ENCODE measurements at places on chromosomes 1 and 21.
A peak's percentile ranks its signal among the peaks of the same experiment; 100 is the strongest.

GRCh38 chr1:180862305-180862704 lies 50.4 kb upstream of the KIAA1614 start:
- no peak for DNase-seq

- no peak for DNase-seq
Measured at GRCh38 chr1:215345766-215346165, 221.3 kb upstream of the KCTD3 start.

- peak; percentile 16 for DNase-seq
Measured at GRCh38 chr1:210754878-210755665, 378.9 kb downstream of the KCNH1 start.

- no peak for DNase-seq
Measured at GRCh38 chr1:226883630-226884029, 13.2 kb downstream of the PSEN2 start.

GRCh38 chr1:75742047-75742625 lies 17.6 kb downstream of the ACADM start:
- no peak for DNase-seq

DNA sequence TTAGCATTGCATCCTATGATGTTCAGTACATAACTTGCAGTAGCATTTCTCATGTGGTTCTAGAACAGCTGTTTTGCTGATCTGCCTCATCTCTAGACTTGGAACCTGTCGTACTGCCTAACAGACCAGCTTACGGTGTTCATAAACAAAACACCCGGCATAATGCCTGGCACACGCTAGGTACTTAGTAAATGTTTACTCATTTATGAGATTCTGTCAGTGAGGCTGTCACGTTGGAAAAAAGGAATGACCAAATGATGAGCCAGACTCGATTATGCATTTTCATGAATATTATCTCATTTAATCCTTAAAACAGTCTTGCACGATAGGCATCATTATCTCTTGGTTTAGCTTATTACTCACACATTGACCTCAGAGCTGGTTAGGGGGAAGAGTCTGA lies 46.4 kb downstream of the CACHD1 start:
- DNase-seq = no peak

- DNase-seq = no peak
Measured at GRCh38 chr1:177309880-177310279, 139.1 kb downstream of the BRINP2 start.

DNA sequence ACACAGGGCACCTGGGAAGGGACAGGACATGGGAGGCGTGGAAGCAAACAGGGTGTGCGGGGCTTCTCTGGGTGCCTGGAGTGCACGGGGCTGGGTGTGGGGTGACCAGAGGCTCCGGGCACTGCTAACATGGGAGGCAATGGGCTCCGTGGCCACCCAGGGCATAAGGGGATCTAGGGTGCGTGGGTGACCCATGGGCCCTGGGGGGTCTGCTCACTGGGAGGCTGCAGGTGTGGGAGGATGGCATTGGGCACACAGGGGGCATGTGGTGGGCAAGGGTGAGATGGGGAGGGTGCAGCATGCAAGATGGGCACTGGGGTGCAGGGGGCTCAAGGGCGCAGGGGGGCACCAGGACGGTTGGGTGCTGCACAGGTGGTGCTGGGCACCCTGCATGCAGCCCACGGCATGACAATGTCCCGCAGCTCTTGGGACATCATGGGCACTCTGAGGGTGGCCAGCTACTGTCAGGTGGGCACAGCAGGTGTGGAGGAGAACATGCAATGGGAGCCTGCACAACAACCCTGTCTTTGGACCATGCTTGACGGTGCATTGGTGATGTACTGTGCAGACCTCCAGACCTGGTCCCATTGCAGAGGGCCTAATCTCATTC lies 15.1 kb downstream of the TRIM11 start:
- no peak for DNase-seq

GRCh38 chr1:31705080-31705866 lies 1.5 kb upstream of the COL16A1 start:
- no peak for DNase-seq

GRCh38 chr1:196462086-196462485 lies 146.2 kb downstream of the KCNT2 start:
- DNase-seq = no peak

DNA sequence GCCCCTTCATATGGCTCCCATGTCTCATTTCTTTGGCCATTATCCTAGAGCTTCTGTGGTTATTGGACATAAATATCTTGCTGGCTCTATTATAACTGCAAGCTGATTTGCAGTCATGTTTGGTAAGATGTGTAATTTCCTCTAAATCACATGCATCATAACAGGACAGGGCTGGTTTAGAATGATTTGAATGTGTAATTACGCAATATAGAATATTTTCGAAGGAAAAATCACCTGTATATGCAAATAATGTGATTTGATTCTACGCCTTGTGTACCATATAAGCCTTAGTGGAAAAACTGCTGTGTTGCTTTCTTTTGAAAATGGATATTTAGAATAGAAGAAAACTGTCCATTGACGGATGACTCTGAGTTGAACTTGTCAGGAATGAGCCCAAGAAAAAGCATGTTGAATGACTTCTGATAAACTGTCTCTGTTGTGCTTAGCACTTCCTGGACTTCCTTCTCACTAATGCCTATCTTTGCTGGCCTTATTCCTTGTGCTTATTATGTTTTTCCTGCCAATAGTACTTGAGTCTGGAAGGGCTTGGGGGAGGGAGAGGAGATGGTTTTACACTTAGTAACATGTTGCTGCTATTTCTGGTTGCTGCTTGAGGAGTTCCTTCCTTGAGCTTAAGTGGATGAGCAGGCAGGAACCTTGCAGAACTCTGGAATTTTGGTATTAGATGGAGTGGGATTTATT lies 6.5 kb downstream of the CACHD1 start:
- no peak for DNase-seq

DNA sequence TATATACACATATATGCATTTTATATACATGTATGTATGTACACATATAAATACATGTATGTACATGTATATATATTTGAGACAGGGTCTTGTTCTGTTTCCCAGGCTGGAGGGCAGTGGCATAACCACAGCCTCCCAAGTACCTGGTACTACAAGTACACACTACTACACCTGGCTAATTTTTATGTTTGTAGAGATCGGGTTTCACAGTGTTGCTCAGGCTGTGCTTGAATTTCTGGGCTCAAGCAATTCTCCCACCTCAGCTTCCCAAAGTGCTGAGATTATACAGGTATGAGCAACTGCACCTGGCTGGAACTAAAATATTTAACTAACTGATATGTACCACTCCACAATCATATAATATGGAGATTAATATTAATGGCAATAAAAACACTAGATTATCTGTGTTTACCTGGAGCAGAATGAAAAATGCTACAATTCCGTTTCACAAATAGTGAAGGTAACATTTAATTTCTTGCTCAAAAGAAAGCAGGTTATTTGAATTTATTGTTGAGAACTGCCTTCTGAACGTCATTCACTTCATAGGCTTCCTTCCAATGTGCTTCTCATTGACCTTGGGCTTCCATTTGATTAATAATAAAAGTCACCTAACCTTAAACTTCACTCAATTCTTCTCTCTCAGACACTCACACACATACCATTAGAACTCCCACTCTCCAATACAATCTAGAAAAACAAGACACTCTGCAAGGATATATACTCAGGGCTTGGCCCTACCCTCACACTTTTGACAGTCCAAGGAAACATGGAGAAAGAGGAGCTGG lies 57.0 kb downstream of the PTGER3 start:
- DNase-seq = no peak

- DNase-seq = no peak
Measured at GRCh38 chr1:46301808-46302640, 1.4 kb downstream of the LRRC41 start.

DNA sequence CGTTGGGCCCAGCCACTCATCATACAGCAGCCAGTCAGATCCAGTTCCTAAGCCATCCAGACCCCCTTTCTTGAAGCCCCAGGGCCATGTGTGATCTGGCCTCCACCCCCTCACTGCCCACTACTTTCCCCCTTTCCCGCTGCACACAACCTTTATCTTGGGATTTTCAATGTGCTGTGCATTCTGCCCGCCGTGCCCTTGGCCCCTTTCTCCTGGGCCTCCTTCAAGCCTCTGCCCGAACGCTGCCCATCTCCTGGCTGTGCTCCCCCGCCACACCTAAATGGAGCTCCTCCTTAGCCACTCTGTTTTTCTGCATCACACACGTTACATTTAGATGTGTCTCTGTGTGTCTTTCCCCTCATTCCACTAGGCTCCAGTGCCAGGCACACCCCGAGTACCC lies 66.7 kb upstream of the SELENON start:
- DNase-seq = no peak

DNA sequence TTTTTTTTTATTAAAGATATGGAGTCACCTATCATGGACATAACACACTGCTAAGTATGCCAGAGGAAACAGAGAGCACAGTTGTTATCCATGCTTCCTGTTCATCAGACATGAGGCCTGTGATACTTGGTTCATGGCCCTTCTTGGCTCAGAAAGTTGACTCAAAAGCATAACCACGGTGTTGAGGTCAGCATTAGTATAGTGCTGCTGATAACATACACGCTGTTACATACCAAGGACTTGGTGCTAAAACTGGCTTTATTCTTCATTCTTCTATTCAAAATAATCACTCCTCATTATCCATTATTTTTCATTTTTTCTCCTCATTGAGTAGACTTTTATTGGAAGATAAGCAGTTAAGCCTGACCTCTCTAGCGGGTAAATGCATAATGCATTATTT lies 464.1 kb downstream of the ADGRL2 start:
- DNase-seq = no peak

DNA sequence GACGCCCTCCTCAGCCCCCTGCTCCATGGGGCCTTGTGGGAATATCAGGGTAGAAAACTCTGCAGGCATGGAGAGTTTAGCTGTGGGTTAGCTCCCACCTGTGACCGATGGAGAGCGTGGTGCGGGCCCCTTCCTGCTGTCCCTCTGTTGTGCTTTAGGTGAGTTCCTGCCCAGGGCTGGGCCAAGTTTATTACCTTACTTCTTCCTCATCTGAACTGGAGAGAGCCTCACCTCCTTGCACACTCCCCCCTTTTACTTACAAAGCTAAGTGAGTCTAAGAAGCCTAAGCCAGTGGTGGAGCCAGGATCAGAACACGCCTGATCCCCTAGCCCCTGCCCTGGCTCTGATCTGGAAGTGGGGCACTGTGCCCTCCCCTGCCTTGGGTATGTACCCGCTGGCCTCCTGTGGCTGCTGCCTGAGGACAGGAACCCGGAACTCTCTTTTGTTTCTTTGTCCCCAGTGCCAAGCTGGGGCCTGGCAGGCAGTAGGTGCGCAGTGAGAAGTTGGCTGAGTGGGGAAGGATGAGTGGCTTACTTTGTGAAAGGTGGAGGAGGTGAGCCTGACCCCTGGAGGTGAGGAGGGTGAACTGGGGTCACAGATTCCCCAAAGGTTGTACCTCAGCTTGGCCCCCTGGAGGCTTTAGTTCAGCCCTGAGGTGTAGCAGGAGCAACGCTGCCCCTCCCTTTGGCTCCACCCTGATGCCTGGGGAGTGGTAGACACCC lies 32.9 kb downstream of the ARHGEF10L start:
- no peak for DNase-seq

DNA sequence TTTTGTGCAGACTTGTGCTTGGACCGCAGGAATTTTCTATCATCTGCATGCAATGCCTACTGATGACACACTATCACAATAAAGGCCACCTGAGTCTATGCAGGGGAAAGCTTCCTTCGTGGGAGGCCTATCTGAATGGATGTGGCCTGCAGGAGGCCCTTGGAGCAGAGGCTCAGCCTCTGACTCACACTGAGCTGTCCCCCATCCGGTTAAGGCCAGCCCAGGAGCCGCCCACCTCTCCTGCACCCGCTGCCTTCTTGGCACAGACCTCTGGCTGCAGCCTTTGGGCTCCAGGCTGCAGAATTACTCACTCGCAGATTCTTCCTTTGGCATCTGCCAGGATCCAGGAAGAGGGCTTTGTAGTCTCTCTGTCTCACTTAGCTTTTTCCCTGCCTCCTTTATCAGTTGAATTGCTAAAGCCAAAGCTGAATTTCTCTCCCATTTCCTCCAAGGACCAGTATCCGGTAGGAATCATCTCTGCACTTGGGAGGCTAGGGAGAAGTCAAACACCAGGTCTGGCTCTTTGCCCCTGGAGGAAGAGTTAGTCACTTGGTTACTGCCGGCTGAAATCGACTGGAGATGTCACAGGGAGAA lies 65.1 kb upstream of the JUN start:
- no peak for DNase-seq

GRCh38 chr1:30322859-30323257 lies 400.5 kb downstream of the MATN1 start:
- no peak for DNase-seq

- no peak for DNase-seq
Measured at GRCh38 chr1:10594595-10595223, 120.0 kb downstream of the PEX14 start.

DNA sequence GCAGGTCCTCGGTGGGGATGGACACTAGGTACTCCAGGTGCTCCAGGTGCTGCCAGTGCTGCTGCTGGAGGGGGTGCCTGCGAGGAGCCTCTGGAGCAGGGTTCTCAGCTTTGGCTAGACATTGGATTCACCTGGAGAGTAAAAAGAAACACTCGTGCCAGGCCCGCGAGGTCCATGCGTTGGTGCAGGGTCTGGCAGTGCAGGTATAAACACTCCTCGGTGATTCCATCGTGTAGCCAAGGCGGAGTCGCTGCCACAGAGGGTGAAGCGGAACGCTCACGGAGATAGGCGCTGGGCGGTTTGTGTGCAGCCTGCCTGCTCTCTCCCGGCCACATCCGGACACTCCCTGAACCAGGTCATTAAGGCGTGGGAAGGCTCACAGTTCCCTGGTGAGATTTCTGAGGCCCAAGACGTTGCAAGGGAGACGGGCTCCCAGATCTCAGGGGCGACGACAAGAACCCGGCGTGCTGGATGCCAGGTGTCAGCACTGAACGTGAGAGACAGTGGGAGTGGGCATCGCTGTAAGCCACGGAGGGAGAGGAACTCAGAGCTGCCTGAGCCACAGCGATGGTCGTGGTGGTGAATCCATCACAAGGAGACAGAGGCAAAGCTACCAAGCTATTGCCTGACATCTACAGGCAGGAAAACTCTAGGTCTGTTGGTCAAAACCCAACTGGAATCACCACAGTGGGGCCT lies 17.2 kb upstream of the SUMO3 start:
- DNase-seq = no peak

DNA sequence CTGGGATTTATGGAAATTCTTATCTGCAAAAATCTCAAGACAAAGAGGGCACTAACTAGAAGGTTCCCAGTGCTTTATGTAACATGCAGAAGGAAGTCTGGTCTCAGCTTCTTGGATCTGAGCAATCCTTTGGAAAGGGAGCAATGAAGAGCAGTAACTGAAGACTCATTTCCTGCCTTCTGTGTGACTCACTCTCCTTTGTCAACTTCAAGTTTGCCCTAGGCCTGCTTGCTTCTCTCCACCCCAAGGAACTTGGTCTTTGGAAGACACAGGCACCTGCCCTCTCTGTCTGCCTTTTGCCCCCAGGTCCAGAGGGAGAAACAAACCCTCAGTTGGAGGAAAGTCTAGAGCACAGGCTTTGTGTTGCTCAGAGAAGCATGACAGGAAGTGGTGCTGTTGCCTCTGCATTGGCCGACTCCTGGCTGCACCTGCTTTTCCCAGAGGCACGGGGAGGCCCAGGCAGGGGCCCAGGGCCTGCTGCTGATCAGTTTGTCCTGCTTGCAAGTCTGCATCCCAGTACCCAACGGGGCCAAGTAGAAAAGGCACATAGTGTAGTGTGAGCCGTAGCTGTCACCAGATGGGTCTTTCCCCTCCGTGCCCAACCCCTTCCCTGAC lies 137.2 kb downstream of the DHRS3 start:
- DNase-seq = peak; percentile 36

GRCh38 chr21:16536643-16537434 lies 807.1 kb downstream of the USP25 start:
- DNase-seq = no peak
